Activated naive CD4-positive, alpha-beta T cell (primary cell): ENCODE measurements at places on chromosomes 3 and 15.

- DNase-seq = no peak
Measured at GRCh38 chr3:24780991-24781390, 286.3 kb upstream of the THRB start.

DNA sequence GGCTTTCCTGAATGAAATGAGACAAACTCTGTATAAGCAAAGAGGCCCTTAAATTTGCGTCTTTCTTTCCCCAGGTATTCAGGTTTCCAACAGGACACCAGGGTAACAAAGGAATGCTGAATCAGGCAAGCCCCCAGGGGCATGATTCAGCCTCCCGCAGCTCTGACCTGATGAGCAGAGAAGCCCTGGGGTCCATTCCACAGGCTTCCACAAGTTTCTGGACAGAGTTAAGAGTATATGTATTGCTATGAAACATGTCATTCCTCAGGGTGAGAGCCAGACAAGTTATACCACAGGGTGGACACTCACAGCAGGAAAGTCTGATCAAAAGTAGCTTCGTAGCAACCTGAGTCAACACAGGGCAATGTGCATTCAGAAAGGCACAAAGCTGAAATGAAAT lies 68.1 kb upstream of the CTNNB1 start:
- no peak for DNase-seq

GRCh38 chr3:86257955-86258641 lies 732.9 kb downstream of the VGLL3 start:
- no peak for DNase-seq

GRCh38 chr3:130950124-130950523 lies 56.2 kb downstream of the ATP2C1 start:
- DNase-seq = no peak

GRCh38 chr3:67064105-67064504 lies 66.0 kb downstream of the KBTBD8 start:
- no peak for DNase-seq

- DNase-seq = no peak
Measured at GRCh38 chr3:49004352-49005302, 2.6 kb upstream of the WDR6 start.

DNA sequence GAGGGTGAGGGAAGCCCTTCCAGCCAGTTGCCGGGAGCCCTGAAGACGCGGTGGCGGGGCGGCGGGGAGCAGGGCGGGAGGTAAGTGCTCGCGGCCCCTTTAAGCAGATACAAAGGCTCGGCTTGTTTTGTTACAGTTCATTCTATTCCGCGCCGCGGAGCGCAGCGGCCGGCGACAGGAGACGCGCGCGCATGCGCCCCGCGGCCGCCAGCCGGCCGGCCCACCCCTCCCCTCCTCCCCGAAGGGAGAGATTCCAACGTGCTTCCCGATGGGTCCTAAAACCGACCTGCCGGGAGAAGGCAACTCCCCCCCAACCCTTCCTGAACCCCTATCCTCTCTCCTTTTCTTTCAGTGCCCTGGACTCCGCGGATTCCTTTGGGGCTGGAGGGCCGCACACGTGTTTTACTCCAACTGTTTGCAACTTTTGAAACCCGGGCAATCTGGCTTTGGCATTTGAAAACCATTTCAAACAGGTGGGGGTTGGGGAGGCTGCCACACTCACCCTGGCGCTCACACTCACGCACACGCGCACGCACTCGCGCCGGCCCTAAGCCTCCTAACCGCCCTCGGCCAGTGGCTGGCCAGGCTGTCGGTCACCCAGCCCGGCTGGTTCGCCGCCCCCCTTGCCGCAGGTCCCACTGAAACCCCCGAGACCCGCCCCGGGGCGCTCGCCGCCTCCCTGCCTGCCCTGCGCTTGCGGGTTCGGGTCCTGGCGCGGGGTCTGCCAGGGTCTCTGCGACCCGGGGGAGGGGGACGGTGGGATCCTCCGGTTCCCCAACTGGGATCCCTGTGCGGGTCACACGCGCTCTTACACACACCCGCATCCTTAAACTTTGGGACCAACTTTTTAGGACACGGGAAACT lies at the start of gene MAGI1:
TSS of gene MAGI1 (minus strand) at position 193 of the 864 bp plus-strand sequence. CDS start 610 bp downstream, outside the sequence.
- no peak for DNase-seq

DNA sequence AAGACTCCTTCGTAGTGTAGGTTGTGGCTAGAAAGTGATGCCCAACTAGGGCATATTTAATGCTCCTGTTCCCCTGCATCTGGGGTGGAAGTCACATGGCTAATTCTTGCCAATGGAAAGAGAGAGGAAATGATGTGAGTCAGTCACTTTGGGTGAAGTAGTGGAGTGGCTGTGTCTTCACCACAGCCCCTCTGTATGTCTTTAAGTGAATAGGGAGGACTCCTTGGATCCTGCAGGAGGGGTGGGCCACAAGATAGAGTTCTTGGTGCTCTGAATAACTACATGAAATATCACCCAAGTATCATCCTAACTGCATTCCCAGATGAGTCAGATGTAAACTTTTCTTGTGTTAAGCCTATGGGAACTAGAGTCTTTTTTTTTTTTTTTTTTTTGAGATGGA lies 17.8 kb upstream of the MB21D2 start:
- no peak for DNase-seq
